Transverse colon (tissue), 4 donors: ENCODE measurements at places on chromosomes 7 and 10. TPM values are rescaled to one million over a fixed set of nuclear protein-coding genes. Genes with fewer than 3 reads are reported as not detected.

The PGAM2 gene
- total RNA-seq: not detected

The WEE2 gene
- not detected for total RNA-seq

The DGKB gene
- total RNA-seq: not detected

The ADIRF gene
- total RNA-seq: 43.4 TPM

The TSPAN15 gene
- total RNA-seq: 150 TPM

The FAM237B gene
- not detected for total RNA-seq

The CLDN4 gene
- 555 TPM for total RNA-seq

The LIPN gene
- total RNA-seq: not detected

The TAS2R3 gene
- total RNA-seq: 2.3 TPM

The CABCOCO1 gene
- not detected for total RNA-seq

The PTTG1IP2 gene
- total RNA-seq: not detected

The DENND2A gene
- total RNA-seq: 9.2 TPM

The RNF133 gene
- 2.4 TPM for total RNA-seq

The COBL gene
- total RNA-seq: 74.3 TPM

The OPN4 gene
- not detected for total RNA-seq

The CPEB3 gene
- 12.3 TPM for total RNA-seq

The C7orf57 gene
- total RNA-seq: not detected

The GTPBP10 gene
- total RNA-seq: 26.8 TPM

The TAS2R41 gene
- total RNA-seq: not detected

The FOXP2 gene
- 20.5 TPM for total RNA-seq

The FAM180A gene
- not detected for total RNA-seq

The HOXA11 gene
- 8.9 TPM for total RNA-seq

The MYL10 gene
- total RNA-seq: not detected

The OR9A2 gene
- total RNA-seq: not detected
